CD8-positive, alpha-beta memory T cell (primary cell): ENCODE measurements at places on chromosomes 6 and 20. TPM values are rescaled to one million over a fixed set of nuclear protein-coding genes. Genes with fewer than 3 reads are reported as not detected.

DNA sequence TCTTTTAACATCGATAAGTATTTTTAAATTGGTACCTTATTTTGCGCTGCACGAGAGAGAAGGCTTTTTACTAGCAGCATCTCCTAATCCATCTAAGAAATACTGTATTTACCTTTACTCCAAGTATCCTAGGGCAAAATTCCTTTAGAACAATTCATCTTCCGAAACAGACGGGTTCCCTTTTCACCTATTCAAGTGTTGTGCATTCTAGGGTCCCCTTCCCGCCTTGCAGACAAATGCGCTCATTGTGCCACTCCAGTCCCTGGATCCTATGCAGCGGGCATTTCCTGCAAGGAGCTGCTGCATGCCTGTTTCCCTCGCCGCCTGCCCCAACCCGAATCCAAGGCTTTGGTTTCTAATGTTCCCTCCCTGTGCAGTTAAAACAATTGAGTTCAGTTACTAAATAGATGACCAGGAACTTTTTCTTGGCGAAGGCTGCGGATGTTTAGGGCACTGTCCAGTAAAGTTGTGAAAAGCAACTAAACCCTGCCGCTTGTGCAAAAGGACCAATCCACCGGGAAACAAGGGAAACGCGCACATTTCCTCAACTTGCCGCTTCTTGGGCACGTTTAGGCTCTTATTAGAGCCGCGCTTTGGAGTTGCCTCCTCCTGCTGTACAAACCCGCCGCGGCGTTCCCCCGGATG lies 556 bp upstream of the SCAF8 start:
- H3K4me3 ChIP-seq: peak overlapping the region; percentile 74
- H3K27me3 ChIP-seq: no peaks in the 10 kb centered on the region
- H3K27ac ChIP-seq: peak overlapping the region; percentile 86
- H3K36me3 ChIP-seq: no peaks in the 10 kb centered on the region
- no peak for DNase-seq

DNA sequence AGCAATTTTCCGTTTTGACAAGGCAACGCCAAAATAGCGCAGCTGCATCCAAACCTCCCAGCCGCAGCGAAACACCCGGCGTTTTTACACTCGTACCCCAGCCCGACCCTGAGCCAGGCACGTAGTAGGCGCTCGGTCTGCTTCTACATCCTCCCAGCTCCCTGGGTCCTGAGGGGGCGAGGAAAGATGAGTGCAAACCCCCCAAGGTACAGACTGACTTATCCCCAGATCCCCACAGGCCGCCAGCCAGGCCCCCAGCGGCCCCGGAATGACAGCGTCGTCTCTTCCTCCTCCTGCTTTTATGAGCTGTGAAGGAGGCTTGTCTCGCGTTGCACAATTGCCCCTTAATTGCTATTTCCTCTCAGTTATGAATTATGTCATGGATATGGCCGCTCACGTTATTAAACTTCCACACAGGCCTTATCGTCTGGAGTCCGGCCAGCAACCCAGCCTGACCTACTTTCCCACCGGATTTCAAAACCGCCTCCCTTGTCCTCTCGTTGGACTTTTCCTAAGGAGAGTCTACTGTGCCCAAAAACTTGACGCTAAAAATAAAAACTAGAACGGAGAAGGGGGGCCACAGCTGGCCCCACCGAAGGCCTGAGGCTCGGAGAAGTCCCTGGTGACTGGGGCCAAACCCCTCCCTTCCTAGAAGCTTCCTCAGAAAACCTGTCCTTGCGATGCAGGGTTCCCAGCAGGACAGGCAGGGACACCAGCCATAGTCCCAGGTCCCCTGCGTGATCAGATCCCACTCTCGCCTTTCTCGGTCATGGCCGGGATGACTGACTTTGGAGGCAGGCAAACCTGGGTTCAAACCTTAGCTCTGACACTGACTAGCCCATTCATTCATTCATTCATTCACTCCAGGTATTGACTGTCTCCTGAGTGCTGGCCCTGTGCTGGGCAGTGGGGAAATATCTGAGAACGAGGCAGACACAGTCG lies 130.9 kb upstream of the PTPN1 start:
- no peak for DNase-seq
- peaks cover 13% of the 10 kb centered on the region for H3K4me1 ChIP-seq
- no peaks in the 10 kb centered on the region for H3K36me3 ChIP-seq
- no peak overlapping the region for H3K4me3 ChIP-seq
- no peak overlapping the region for H3K27ac ChIP-seq

DNA sequence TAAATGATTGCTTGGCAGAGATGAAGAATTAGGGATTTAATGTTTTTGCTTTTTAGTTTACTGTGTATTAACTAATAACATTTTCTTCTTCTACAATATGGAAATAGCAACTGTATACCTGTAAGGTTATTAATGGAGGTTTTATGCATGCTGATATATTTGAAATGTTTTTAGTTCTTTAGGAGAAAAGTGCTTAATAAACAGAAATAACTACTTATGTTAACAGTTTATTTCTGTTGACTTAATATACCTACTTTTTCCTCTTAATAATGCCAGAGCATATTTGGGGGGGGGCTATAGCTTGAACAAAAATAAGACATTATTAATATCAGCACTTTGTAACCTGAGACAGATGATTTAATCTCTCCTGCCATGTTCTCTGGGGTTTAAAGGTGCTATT lies 33.6 kb downstream of the PLCB4 start:
- H3K27ac ChIP-seq: no peak overlapping the region
- H3K4me3 ChIP-seq: no peak overlapping the region
- no peaks in the 10 kb centered on the region for H3K4me1 ChIP-seq
- no peak for DNase-seq
- no peaks in the 10 kb centered on the region for H3K36me3 ChIP-seq

The HBS1L gene
- total RNA-seq: 145 TPM

- no peaks in the 10 kb centered on the region for H3K27me3 ChIP-seq
- H3K27ac ChIP-seq: no peak overlapping the region
- H3K36me3 ChIP-seq: no peaks in the 10 kb centered on the region
- no peak overlapping the region for H3K4me3 ChIP-seq
These were observed 60.4 kb downstream of the HAO1 start for GRCh38 chr20:7879883-7880282.

- H3K4me3 ChIP-seq: peak overlapping the region; percentile 72
- no peaks in the 10 kb centered on the region for H3K27me3 ChIP-seq
- no peak for DNase-seq
- H3K27ac ChIP-seq: peak overlapping the region; percentile 45
These were observed 1.2 kb downstream of the DCBLD1 start for GRCh38 chr6:117483645-117484016.

The SERPINB6 gene
- 66.0 TPM for total RNA-seq

DNA sequence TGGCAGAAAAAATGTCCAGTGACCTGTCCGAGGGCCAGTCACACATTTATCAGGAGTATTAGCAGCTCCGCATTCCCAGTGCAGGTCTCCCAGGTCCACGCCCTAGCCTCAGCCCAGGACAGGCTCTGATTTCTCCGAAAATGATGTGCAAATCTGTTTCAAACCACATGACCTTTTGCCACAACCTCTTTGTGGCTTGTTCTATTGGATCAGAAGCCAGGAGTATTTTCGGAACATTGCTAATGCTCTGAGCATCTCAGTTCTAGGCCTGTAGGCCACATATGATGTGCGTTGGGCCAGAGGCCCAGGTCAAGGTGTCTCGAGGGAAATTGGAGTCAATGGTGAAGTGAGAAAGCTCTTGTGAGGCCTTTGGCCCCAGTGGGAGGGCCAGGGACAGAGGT lies 40.4 kb downstream of the SNX5 start:
- no peak overlapping the region for H3K27ac ChIP-seq
- no peaks in the 10 kb centered on the region for H3K27me3 ChIP-seq
- H3K36me3 ChIP-seq: no peaks in the 10 kb centered on the region
- DNase-seq: no peak
- H3K4me3 ChIP-seq: no peak overlapping the region

The BEND6 gene
- total RNA-seq: not detected

GRCh38 chr6:22271081-22271480 lies 25.8 kb downstream of the PRL start:
- no peak overlapping the region for H3K4me3 ChIP-seq
- H3K36me3 ChIP-seq: no peaks in the 10 kb centered on the region
- no peak for DNase-seq
- no peak overlapping the region for H3K27ac ChIP-seq
- no peaks in the 10 kb centered on the region for H3K4me1 ChIP-seq
- no peaks in the 10 kb centered on the region for H3K27me3 ChIP-seq

DNA sequence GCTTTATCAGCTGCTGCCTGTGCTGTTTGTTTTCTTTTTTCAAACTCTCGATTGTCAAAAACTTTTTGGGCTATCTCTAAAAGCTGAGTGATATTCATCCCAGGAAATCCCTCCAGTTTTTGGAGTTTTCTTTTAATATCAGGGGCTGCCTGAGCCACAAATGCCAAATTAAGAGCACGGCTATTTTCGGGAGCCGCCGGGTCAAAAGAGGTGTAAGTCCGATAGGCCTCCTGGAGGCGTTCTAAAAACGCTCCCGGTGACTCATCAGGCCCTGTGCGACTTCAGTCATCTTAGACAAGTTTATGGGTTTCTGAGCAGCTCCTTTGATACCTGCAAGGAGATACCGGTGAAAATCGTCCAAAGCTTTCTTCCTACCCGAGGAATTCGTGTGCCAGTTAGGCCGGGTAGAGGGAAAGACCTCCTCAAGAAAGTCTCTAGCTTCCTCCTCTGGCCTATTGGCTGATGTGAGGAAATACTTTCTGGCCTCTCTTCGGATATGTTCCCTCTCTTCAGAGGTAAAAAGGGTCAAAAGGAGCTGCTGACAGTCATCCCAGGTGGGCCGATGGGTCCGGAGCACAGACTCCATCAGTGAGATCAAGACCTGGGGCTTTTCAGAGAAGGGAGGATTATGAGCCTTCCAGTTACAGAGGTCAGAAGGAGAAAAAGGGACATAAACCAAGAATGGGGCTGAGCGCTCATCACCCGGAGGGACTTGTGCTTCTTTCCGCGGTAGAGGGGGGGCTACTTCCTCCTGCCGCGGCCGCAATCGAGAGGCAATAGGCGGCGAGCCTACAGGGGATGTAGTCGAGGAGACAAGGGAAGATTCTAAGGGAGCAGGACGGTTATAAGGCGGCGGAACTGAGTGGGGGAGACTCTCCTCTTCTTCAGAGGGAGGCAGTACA lies 151.1 kb downstream of the TRIM27 start:
- no peaks in the 10 kb centered on the region for H3K36me3 ChIP-seq
- H3K27me3 ChIP-seq: peaks cover 80% of the 10 kb centered on the region
- H3K27ac ChIP-seq: peak overlapping the region; percentile 3
- DNase-seq: no peak

DNA sequence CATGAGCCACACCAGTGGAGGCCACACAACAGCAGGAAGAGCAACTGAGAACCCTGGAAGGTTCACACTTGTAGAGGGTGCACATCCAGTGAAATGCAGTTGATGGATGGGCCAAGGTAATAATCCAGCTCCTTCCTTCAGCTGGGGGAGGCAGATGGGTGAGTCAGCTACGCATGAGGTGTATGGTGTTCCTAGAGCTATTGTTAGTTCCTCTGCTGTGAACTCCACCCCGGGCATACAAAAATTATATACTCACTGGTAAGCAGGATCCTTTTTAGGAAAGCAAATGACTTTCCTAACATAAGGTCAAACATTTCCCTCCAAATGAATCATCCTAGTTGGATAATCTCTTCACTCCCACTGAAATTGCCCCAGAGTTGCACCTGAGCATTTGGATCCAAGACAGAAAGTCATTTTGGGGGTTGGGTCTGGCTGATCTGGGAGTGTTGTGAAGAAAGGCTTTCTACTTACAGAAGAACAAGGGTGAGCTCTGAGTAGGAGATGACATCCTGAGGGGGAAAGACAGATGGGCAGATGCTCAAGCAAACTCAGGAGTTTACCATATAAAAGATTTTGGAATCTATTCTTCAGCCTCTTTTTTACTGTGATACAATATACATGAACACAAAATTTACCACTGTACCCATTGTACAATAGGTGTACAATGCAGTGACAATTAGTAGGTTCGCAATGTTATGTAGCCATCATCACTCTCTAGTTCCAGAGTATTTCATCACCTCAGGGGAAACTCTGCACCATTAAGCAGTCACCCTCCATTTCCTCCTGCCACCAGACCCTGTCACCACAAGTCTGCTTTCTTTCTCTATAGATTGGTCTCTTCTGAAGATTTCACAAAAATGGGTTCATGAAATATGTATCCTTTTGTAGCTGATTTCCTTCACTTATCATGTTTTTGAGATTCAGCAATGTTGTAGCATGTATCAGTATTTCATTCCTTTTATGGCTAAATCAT lies 11.1 kb downstream of the HLA-F start:
- H3K4me1 ChIP-seq: peaks cover 9% of the 10 kb centered on the region
- no peak for DNase-seq
- H3K27me3 ChIP-seq: no peaks in the 10 kb centered on the region
- no peak overlapping the region for H3K27ac ChIP-seq
- no peak overlapping the region for H3K4me3 ChIP-seq

The C6orf118 gene
- not detected for total RNA-seq

The CTAGE9 gene
- total RNA-seq: not detected

The MRAP2 gene
- not detected for total RNA-seq

GRCh38 chr20:44287272-44288097 lies 23.5 kb downstream of the FITM2 start:
- no peaks in the 10 kb centered on the region for H3K27me3 ChIP-seq
- H3K4me1 ChIP-seq: no peaks in the 10 kb centered on the region
- H3K27ac ChIP-seq: no peak overlapping the region
- H3K36me3 ChIP-seq: no peaks in the 10 kb centered on the region

The KCNK16 gene
- not detected for total RNA-seq

GRCh38 chr20:46764068-46764467 lies 54.6 kb downstream of the SLC2A10 start:
- no peaks in the 10 kb centered on the region for H3K36me3 ChIP-seq
- no peaks in the 10 kb centered on the region for H3K4me1 ChIP-seq
- no peak overlapping the region for H3K27ac ChIP-seq
- H3K4me3 ChIP-seq: no peak overlapping the region
- H3K27me3 ChIP-seq: peaks cover 4% of the 10 kb centered on the region

DNA sequence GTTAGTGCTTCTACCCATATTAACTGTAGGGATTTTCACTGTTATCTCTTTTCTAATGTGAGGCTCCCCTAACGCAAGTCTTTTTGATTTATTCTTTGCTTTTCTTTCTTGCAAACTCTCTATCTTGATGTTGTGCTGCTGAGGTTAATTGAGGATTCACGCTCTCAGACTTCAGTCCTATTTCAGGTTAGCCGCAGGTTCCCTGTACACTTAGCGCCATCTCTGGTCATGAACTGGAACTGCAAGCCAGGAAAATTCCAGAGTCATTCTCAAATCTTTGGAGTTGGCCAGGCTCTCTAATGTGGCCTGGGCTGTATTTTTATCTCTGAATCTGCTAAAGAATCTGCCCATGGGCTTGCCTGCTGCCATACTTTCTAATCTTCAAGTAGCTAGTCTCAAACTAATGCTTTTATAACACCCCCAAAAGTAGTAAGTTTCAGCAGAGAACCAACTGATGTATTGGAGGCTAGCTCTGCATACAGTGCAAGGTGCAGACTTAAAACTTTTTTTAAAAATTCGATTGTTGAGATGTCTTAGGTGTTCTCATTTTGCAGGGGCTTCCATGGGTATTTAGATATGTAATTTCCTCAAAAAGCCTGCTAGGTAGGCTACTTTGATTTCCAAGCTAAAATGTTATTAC lies 91.1 kb upstream of the OPRM1 start:
- H3K27ac ChIP-seq: no peak overlapping the region
- no peaks in the 10 kb centered on the region for H3K4me1 ChIP-seq
- H3K27me3 ChIP-seq: no peaks in the 10 kb centered on the region
